ENCODE measurements at places on chromosomes 4 and X.

DNA sequence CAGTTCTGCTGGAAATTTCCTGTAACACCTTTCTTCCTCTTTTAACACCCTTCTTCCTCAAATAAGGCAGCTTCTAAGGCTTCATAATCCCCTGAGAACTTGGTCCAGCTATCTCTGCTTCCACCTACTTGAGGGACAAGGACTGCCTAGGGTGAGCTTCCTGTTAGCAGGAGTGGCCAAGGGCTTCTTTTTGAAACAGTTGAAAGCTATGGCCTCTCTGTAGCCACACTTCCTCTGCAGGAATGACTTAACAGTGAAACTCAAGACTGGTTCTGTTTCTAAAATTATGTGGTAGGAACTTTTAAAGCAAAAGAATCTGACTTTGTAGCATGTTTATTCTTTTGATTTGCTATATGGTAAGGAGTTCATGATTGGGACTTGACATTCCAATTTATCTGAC, 108.5 kb upstream of the WDR1 start:
- no peak for DNase-seq

- no peak for DNase-seq
Measured at GRCh38 chr4:1200425-1201035, 28.1 kb upstream of the SPON2 start.

DNA sequence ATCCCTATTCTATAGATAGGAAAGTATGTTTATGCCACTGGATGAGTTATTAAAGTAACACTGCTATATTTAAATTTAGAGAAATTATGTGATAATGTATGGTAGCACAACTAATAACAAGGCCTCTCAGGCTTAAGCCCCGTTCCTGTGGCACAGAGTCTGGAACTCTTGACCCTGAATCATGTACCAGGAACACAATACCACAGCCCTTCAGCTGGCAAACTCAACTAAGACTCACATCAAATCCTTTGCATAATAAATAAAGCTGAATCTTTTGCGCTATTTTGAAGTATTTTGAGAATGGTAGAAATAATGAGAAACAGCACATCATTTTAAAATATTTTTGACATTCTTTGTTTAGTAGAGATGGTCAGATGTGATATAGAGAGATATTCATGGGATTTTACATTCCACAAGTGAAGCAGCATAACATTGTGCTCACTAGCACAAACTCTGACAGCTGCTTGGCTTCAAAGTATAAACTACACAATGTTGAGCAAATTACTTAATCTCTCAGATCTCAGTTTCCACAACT, 478.4 kb upstream of the FAM241A start:
- DNase-seq = no peak

GRCh38 chr4:85909851-85910250, 434.9 kb downstream of the ARHGAP24 start:
- no peak for DNase-seq

- no peak for DNase-seq
Measured at GRCh38 chr4:85168234-85168834, 201.8 kb upstream of the WDFY3 start.

GRCh38 chrX:145405012-145405411, 157.7 kb downstream of the SPANXN1 start:
- DNase-seq = no peak

DNA sequence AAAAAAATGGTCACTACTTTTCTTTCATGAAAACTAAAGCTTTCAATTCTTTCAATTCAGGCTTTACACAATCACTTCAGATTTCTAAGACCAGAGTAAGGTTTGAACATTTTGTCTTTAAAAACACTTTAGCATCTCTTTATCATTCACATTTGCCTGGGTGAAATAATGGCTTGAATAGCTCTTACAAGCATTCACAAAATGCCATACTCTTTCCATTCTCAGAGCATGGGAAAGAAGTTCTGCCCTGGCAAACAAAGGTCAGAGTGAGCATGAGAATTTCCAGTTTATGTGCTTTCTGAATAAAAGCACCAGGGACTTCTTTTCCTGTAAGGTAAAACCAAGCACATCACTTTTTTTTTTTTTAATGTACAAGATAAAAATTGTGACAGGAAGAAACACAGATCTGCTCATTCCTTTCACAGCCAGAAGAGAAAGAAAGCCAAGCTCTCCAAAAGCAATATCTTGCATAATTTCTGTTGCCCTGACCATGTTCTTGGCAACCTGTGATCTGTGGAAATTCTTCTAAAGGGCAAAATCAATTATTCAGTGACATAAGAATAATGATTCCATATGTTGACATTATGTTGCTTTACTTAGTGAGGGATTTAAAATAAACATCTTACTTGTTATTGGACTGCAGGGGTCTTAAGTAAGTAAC, 64.8 kb downstream of the CD40LG start:
- no peak for DNase-seq

DNA sequence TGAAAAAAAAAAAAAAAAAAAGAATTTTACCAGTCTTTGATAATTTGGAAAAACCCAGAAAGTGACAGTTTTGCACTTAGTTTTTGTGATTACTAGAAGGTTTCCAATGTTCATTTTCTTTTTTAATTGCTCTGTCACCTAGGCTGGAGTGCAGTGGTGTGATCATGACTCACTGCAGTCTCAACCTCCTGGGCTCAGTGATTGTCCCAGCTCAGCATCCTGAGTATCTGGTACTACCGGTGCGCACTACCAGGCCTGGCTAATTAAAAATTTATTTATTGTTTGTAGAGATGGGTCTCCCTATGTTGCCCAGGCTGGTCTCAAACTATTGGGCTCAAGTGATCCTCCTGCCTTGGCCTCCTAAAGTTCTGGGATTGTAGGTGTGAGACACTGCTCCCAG, 3.3 kb downstream of the NUDT9 start:
- DNase-seq = no peak

DNA sequence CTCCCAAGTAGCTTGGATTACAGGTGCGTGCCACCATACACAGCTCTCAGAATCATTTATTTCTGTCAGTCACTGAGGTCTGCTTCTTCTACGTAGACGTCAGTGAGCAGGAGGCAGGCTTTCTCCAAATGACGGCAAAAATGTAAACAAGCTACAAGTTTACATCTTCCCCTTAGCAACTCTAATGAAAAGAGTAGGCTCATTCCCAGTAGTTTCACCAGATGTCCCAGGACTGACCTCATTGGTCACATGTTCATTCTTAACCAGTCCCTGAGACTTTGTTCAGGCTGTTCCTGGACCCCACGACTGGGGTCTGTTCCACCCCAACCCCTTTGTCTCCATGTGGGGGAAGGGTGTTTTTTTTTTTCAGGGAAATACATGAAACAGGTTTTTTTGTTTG, 67.1 kb downstream of the TENM3 start:
- DNase-seq = no peak

DNA sequence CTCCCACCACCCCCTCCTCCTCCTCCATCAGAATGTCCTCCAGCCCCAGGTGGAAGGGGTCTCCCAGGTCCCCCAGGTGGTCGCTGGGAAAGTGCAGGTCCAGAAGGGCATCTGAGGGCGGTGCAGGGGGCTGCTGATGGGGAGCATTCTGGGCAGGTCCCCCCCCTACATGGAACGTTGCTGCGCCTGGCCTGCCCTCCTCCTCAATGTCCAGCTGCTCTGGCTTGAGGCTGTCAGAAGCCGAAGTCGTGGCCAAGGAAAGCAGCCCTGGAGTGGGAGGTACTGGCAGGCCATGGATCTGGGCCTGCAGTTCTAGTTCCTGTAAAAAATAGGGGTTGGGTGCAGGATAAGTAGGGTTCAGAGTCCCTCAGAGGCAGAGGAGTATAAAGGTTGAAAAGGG, 12.9 kb downstream of the TFE3 start:
- no peak for DNase-seq

- no peak for DNase-seq
Measured at GRCh38 chr4:156957556-156957955, 14.0 kb downstream of the PDGFC start.

DNA sequence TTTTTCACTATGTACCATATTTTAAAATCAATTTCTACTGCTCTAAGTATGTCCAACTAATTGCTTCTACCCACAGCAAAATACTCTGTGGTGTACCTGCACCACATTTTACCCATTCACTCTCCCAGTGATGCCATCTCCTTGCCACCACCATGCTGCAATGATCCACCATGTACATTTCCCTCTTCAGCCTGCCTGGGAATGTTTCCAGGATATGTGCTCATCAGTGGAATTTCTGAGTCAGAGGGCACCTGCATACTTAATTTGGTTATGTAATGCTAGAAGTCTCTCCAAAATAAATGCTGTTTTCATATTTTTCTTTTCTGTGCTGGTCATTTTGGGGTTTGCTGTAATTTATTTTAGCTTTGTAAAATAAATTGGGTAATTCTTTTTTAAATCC, 33.2 kb upstream of the OCIAD2 start:
- DNase-seq = no peak

- DNase-seq = no peak
Measured at GRCh38 chrX:3370656-3371055, 24.2 kb upstream of the MXRA5 start.

- DNase-seq = no peak
Measured at GRCh38 chr4:105710678-105711077, 2.1 kb downstream of the GSTCD start.

DNA sequence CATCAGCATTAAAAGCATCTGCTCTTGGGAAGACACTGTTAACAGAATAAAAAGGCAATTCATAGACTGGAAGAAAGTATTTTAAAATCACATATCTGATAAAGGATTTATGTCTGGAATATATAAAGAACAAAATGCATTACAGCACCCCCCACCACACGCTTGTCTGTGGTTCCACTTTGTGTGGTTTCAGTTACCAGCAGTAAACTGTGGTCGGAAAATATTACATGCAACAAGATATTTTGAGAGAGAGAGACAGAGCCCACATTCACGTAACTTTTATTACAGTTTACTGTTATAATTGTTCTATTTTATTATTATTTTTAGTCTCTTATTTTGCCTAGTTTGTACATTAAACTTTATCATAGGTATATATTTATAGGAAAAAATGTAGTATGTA, 21.2 kb upstream of the PDE6B start:
- no peak for DNase-seq

DNA sequence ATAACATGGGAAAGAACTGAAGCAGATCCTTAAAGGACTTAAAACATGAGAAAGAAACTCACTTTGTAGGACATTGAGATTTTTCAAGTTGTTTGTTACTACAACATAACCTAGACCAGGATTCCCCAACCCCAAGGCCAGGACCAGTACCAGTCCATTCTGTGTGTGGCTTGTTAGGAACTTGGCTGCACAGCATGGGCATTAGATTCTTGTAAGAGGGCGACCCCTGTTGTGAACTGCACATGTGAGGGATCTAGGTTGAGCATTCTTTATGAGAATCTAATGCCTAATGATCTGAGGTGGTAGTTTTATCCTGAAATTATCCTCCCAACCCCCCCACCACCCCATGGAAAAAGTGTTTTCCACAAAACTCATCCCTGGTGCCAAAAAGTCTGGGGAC, 566.1 kb downstream of the KCTD8 start:
- no peak for DNase-seq

DNA sequence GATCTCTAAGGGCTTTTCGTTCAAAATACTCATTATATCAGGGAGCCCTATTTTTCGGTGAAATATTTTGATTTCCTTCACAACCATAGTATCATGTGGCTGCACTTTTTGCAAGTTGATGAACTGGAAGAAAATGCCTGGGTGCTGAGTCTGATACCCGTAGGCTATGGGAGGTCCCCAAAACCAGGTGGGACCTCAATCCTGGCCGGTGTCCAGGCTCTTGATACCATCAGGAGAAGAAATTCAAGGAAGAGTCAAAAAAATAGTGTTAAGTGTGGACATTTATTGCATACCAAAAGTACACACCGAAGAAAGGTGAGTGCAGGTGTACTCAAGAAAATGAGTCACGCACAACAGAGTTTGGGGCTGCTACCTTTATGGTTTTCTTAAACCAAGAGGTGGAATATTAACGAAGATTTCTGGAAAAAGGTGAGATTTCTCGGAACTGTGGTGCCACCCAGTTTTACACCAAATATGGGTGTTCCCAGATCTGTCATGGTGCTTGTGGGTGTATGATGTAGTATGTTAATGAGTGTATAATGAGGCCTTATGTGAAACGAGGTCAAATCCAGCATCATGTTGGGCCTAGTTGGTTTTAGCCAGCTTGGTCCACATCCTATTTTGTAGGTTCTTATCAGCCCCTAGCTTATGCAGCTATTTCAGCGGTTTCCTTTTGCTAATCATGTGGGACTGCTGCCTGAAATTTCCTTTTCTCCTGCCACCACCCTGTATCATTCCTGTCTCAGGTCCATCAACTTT, 29.9 kb downstream of the VCX2 start:
- no peak for DNase-seq

GRCh38 chrX:153019166-153019565, 25.2 kb upstream of the PNMA5 start:
- no peak for DNase-seq

- DNase-seq = no peak
Measured at GRCh38 chr4:4200624-4201023, 26.1 kb downstream of the OTOP1 start.

DNA sequence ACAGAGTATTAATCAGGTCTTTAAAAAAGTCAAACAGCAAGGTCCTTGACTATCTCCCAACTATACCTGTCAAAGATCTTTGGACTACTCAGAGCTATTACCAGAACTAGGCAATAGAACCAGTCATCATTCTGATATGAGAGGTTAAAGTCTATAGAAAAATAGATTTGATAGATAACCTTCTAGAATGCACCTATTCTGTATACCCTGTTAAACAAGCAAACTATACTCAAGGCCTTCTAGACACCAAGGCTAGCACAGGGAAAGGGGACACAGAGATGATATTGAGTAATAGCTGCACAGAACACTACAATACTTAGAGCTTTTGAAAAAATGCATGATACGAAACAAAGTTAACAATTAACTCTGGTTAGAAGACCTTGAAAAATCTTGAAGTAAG, 149.5 kb downstream of the NR3C2 start:
- DNase-seq = no peak

- DNase-seq = no peak
Measured at GRCh38 chr4:180099957-180100356, 2143.2 kb upstream of the TENM3 start.

- no peak for DNase-seq
Measured at GRCh38 chrX:150486011-150486410, 82.4 kb upstream of the MTM1 start.

- no peak for DNase-seq
Measured at GRCh38 chr4:169567916-169568315, 44.5 kb downstream of the NEK1 start.

- DNase-seq = peak; percentile 52
Measured at GRCh38 chrX:151680805-151681204, 14.5 kb upstream of the PRRG3 start.

- no peak for DNase-seq
Measured at GRCh38 chrX:120761810-120762209, 113.9 kb downstream of the CT47B1 start.

- DNase-seq = no peak
Measured at GRCh38 chr4:163665521-163666331, 171.2 kb downstream of the TMA16 start.

Measured in activated CD8-positive, alpha-beta memory T cell treated with anti-CD3 and anti-CD28 coated beads for 48 hours (primary cell).